ENCODE measurements at places on chromosomes 13 and 19.

DNA sequence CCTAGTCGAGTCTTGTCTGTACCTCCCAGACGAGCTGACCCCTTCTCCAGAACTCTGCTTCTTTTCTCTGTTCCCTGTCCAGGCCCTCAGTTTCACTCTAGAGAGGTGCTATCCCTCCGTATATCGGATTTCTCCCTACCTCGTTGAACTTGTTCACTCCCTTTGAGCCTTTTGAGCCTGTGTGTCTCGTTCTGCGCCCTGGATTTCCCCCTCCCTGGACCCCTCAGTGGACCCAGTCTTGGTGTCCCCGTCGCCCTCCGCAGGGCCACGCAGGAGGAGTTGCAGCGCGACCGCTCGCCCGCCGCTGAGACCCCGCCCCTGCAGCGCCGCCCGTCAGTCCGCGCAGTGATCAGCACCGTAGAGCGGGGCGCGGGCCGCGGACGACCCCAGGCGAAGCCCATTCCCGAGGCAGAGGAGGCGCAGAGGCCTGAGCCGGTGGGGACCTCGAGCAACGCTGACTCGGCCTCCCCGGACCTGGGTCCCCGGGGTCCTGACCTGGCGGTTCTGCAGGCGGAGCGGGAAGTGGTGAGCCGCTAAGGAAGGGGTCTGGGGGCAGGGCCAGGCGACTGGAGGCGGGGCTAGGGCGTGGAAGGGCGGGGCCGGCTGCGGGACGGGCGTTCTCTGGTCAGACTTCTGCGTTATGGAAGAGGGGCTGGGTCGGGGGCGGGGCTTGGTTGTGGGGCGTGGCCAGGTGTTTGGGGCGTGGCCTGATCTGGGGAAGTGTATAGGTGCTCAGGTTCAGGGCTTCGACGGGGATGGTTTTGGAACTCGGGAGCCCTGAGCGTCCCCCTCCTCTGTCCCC, 5.5 kb downstream of the EPS8L1 start:
- peak; percentile 89 for DNase-seq

DNA sequence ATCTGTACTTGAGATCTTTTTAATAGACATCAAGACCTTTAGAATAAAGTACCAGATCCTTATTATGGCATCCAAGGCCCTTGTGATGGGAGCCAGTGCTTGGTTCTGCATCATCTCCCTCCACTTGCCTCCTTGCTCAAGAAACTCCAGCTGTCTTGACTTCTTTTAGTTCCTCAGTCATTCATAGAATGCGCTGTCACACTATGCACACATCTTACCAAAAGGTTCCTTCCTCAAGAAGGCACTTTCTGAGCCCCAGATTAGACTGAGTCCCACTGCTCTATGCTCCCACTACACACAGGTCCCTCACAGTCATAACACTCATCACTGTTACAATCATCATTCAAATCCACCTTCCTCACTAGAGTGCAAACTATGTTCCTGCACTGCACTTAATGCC, 57.8 kb upstream of the ITM2B start:
- DNase-seq, result no peak

DNA sequence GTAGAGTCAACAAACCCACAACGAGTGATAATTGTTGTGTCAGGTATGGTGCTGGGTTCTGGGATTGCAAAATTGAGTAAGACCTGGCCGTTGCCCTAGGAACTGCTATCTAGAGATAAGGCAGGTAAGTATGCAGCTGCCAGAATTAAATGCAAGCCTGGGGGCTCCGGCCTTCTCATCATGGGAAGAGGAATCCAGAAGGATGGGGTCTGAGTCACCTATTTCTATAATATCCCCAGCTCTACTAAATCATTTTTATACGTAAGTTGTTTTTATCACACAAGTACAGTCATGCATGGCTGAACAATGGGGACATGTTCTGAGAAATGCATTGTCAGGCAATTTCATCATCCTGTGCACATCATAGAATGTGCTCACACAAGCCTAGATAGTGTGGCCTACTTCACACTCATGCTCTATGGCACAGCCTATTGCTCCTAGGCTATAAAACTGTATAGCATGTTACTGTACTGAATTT, 203.0 kb downstream of the KLF5 start:
- DNase-seq, result no peak

DNA sequence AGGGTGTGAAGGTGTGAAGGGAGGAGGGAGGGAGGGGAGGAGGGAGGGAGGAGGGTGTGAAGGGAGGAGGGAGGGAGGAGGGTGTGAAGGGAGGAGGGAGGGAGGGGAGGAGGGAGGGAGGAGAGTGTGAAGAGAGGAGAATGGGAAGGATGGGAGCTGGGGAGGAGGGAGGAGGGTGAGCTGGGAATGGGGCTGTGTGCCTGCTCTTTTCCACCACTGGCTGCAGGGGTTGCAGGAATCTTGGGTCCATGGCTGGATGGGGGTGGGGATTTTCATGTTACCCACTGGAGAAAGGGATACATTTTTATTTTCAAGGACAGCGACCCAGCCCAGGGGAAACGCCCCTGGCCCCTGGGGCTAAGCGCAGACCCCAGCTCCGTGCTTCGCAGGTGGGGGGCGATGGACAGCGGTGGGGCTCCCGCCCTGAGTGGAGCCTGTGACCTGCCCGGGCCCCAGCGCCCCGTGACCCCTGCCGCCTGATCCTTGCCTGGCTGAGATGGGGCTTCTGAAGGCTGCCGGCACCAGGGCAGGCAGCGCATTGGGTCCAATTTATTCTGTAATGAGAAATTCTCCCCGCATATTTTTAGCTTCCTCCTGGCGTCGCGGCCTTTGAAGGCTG, 3.0 kb upstream of the EFNA2 start:
- DNase-seq, result no peak

- DNase-seq, result no peak
Observed at GRCh38 chr13:101149735-101150384, 266.4 kb downstream of the NALCN start.

- no peak for DNase-seq
Observed at GRCh38 chr19:55648585-55649267, 714 bp downstream of the CCDC106 start.

DNA sequence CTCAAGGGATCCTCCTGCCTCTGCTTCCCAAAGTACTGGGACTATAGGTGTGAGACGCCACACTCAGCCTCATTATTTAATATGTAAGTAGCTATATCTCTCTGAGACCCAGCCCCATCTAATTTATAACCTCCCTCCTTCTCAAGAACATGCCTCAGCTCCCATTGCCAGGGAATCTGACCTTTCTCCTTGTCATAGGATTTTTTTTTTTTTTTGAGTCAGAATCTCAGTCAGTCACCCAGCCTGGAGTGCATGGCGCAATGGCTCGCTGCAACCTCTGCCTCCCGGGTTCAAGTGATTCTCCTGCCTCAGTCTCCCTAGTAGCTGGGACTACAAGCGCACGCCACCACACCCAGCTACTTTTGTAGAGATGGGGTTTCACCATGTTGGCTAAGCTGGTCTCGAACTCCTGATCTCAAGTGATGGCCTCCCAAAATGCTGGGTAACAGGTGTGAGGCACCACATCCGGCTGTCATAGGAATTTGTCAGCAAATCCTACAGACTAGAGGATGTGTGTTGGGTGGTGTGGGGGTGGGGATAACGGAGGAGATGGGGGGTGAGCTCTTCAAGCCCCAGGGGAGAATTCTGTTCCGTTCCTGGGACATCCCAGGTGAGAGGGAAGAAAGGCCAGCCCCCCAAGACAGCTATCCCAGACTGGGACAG, 5.1 kb upstream of the EPS8L1 start:
- no peak for DNase-seq

GRCh38 chr19:1259206-1259875, 9.8 kb upstream of the CIRBP start:
- DNase-seq, result peak; percentile 77

GRCh38 chr13:51590231-51590970, 6.1 kb downstream of the WDFY2 start:
- no peak for DNase-seq

- DNase-seq, result no peak
Observed at GRCh38 chr13:93037780-93038179, 188.8 kb upstream of the GPC6 start.

DNA sequence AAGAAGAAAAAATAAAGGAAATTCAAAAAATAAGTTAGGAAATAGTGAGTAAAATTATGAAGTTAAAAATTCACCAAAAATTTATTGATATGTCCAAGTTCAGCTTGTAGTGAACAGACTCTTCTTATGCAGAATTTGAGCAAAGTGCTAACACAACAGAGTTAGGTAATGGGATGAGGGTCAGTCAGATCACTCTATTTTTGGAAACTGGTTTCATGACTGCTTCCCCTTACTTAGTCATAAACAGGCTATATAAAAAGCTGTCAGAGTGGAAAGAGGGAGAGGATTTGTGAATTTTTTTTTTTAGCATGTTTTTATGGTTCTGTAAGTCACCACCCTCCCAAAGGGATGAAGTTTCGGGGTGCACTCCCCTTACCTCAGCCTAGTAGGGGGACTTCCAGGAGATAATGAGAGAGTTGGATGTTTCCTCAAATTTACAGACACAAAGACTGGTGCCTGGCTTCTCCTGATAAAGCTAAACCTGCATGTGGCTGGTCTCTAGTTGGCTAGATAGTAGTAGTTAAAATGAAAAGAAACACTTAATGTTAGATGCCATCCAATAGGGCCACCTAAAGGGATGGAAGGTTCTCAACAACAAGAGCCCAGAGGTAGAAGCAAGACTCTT, 4.5 kb downstream of the CPB2 start:
- DNase-seq, result no peak

DNA sequence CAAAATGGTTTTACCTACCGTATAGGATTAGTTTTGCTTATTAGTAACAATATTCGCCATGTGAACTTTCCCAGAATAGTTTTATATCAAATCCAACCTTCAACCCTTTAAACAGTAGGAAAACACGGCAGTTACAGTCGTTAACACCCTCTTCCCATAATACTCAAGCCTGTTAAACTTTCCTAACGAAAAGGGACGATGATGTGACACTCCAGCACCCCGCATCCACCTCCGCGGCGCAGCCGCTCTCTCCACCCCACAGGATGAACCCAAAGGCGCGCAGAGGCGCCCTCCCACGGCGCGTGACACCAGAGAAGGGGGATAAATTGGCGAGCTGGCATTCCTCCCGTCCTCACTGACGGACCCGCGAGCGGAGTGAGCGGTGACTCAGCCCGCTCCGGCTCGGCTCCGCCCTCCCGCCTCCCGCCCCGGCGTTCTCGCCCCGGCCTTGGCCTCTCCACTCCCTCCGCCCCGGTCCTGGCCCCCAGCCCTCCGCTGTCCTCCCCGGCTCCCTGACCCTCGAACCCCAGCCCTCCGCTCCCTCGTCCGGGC, 665 bp downstream of the TUBGCP3 start:
- peak; percentile 76 for DNase-seq

DNA sequence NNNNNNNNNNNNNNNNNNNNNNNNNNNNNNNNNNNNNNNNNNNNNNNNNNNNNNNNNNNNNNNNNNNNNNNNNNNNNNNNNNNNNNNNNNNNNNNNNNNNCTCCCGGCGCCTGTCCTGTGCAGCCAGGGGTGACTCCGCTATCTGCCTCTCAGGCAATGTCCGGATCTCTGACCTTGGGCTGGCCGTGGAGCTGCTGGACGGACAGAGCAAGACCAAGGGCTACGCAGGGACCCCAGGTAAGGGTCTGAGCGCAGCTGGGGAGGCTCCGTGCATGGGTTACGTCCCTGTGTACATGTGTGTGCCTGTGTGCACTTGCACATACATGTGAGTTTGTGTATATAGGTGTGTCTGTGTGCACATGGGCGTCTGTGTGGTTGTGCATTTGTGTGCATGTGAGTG, 36.1 kb upstream of the TMEM255B start:
- DNase-seq, result no peak

DNA sequence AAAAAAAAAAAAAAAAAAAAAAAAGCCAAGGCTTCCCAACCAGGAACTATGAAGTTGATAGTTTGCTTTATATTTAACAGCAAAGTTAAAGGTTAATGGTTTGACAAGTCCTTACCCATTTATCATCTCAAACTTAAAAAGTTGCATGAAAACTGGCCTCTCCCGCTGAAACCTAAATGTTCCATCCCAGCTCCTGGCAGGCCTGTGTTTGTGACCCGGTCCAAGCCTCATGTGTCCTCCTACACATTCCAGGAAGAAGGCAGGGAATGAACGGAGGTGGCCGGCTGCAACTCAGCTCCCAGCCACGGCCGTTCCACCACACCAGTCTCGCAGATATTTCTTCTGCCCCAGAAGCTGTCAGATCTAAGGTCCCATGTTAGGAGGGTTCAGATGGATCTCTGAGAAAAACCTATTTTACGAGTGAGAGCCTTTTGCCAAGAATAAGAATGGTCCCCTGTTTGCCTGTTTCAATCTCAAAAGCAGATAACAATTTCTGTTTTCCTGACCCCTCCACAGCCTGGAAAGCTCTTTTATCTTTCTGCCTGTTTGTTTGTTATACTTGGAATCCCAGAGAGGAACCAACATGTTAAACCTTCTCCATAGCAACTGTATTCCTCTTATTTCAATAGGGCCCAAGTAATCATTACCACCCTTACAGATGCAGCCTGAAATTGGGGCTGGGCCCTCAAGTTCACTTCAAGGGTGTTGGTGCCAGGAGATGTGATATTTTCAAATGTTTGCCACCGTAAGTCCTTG, 56.5 kb downstream of the KCTD12 start:
- DNase-seq, result no peak

DNA sequence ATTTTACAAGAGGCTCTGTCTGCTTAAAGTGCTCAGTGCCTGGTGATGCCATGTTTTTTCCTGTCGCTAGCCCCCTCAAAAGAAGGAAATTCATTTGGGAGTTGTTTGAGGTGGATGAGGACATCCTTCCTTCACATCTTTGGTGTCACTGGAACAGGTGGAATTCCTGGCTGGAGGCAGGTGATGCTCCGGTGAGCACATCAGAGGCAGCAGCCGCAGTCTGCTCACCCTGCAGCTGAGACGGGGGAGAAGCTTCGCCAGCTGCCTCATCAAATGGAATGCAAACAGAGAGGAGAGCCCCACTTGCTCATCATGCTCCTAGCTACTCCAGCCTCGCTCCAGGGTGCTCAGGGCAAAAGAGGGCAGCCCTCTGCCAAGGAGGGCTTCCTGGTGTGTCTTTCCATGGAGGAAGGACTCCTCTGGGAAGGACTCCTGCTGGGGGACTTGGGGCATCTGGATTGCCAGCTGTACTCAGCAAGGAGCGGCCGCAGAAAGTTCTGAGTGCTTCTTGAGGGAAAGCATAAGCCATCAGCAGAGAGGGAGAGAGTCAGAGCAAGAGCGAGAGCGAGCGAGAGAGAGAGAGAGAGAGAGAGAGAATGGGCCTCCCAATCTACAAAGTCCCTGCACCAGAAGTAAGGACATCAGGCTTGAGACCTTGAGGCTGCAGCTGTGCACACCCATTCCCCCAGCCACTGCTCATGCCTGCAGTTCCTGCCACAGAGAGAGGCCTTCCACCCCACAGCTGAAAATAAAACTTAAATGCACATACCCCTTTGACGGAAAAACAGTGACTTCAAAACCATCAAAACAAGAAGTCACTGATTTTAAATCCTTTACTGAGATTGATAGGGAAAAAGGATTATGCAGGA, 74.3 kb upstream of the UBL3 start:
- no peak for DNase-seq
